Suppressor macrophage treated with lipopolysaccharide for 1 hour (primary cell): ENCODE measurements at places on chromosomes 16 and 17.

DNA sequence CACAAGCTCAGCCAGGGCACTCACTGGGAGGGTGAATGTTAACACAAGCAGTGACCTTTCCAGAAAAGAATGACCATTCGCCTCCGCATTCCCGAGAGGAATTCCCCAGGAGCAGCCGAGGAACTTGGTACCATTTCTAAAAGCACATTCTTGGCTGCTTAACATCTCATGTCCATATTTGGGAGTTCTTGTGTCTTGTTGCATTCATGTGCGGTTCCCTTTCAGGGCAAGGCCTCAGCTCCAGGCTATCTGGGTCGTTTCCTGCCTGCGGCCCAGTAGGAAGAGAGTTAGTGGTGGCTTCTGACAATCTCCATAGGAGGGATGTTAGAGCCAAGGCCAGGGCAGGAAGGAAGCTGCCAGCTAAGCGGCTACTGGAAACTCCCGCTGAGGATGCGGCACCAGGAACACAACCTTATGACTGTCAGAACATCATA is 27.8 kb upstream of the MEAK7 start:
- DNase-seq = peak; percentile 85

DNA sequence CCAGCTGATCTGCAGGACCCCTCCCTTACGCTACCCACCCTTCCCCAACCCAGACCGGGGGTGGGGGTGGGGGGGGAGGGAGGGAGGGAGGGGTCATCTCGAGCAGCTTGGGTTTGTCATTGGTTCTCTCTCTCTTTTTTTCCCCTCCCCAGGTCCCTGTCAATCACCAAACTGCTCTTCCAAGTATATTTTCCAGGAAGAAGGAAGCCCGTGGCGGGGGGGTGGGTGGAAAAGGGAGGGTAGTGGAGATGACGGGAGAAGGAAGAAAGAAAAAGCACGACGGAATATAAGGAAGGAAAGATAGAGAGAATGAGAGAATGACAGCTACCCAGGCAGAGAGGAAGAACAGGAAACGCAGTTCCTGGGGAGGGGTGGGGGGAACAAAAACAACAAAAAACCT is 17.9 kb downstream of the SALL1 start:
- no peak for DNase-seq

DNA sequence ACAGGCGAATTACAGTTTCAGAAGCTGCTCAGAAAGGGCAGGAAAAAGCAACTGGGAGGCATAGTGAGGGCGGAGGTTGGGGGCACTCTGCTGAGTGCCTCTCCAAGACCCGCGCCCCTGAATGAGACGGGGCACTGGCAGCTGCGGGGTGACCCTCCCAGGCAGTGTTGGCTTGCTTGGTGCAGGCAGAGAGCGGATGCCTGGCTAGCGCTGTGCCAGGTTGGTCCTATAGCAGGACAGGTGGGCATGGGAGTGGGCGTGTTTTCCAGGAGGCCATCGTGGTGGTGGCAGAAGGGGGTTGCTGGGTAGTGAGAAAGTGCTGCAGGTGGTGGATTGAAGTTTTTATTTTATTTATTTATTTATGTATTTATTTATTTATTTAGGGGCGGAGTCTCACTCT is 16.0 kb upstream of the SBK1 start:
- no peak for DNase-seq

DNA sequence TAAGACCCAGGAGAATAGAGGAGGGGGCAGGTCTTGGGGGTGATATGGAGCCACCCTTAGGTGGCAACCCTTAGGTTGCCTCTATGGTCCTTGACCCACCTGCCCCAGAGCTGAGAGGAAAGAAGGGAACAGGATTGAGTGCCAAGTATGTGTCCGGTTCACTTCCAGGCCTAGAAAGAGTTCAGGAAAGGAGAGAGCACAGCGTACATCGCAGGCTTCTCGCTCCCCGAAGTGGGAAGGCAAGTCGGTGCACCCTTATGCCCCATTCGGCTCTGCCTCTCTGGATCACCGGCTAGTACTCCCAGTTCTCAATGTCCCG is 631 bp downstream of the SP6 start:
- no peak for DNase-seq

GRCh38 chr16:49093939-49094338 is 187.7 kb downstream of the CBLN1 start:
- no peak for DNase-seq

DNA sequence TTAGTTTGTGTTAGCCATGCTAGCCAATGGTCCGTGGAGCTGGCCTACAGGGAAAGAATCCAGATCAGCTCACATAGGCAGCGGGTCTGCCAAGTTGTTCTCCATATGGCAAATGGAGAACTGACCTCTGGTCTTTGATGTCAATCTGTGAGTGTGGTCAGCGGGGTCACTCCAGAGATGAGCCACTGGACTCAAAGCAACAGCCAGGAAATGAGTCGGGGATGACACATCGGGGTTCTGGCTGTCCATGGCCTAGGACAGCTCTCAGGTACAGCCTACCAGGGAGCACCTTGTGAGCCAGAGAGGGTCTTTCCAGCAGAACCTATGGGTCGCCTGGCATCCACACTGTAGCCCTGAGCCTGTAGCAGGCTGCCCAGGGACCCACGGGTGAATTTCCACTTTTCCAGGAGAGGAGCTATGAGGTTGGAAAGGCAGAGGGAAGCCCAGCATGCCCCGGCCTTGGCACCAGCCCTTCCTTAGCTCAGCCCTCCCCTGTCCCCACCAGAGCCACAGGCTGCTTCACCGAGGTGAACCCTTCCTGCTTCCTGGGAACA is 203.0 kb upstream of the TNRC6C start:
- peak; percentile 13 for DNase-seq

DNA sequence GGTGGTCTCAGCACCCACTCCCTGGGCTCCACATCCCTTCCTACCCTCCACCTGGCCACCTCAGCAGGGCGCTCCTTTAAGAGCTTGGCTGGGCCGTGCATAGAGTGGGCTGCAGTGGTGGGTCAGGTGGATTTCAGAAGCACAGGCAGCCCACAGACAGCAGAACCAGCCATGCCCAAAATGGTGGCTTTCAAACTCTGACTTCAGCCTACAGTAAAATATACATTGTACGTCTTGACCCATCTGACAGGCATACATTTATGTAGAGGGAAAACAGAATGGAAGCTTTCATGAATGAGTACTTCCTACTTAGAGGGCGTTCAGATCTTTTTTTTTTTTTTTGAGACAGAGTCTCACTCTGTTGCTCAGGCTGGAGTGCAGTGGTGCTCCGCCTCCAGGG is 26.0 kb upstream of the LASP1NB start:
- DNase-seq = no peak

DNA sequence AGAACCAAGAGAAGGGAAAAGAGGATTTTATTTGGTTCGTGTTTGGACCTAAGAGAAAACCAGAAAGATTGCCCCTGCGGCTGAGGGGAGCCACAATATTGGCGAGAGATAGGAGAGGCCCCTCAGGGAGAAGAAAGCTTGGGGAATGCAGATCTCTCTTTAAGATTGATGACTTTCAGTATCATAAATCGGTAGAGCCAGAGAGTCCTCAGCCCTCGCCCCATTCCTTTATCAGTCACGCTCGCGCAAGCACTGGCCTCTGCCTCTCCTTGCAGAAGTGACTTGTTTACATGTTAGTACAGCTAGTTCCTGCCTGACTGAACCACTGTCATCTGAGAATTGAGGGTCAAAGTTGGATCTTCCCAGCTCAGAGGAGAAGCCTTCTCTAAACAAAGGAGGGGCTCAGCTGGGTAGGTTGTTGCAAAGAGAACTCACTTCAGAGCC is 21.5 kb upstream of the KRT19 start:
- DNase-seq = no peak

GRCh38 chr16:66441586-66442375 is 14.7 kb downstream of the BEAN1 start:
- DNase-seq = no peak

- no peak for DNase-seq
These were observed 40.5 kb downstream of the BEAN1 start for GRCh38 chr16:66467611-66468010.

- peak; percentile 91 for DNase-seq
These were observed 812 bp upstream of the PPP1R9B start for GRCh38 chr17:50151041-50151936.

GRCh38 chr17:32269377-32269776 is 3.7 kb downstream of the RHBDL3 start:
- DNase-seq = no peak

GRCh38 chr17:74512036-74512435 is 19.2 kb downstream of the CD300LB start:
- peak; percentile 64 for DNase-seq
